ENCODE measurements at places on chromosomes 7 and 10. TPM values are rescaled to one million over a fixed set of nuclear protein-coding genes. Genes with fewer than 3 reads are reported as not detected.

The CPXM2 gene
- 0.72 TPM for total RNA-seq

The KIF20B gene
- total RNA-seq: 2.4 TPM

The HOXA5 gene
- under 0.01 TPM for total RNA-seq

The HMX2 gene
- not detected for total RNA-seq

The PTPN20 gene
- total RNA-seq: 0.72 TPM
